ENCODE measurements at places on chromosomes 7 and 10. TPM values are rescaled to one million over a fixed set of nuclear protein-coding genes. Genes with fewer than 3 reads are reported as not detected.

DNA sequence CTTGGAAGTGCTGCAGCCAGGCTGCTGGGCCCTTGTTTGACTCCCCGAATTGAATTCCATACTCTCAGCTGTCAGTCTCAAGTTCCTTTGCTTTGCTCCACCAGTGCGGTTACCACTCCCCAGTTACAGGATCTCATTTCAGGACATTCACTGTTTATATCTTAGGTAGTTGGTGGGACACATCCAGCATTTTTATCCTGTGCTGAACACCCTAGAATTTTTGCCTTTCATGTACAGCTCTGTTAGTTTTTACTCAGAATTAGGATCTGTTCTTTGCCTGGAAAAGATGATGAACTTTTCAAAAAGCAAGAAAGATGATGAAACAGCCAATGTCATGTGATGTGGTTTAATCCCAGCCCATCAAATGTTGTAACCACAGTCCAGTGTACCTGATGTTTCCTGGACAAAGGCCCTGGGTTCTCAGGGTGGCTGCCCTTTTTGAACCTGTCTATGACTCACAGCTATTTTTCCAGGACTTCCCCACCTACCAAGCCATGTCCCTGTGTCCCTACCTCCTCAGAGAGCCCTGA lies 149.7 kb downstream of the NOC3L start:
- no peak for DNase-seq

GRCh38 chr10:126671402-126671975 lies 996 bp upstream of the C10orf90 start:
- no peak for DNase-seq

- peak; percentile 35 for DNase-seq
These were observed 14.8 kb downstream of the TRPV6 start for GRCh38 chr7:142870566-142871259.

- no peak for DNase-seq
These were observed 1083.1 kb downstream of the KCNMA1 start for GRCh38 chr10:76554478-76554877.

GRCh38 chr10:13536674-13537366 lies 8.0 kb upstream of the BEND7 start:
- DNase-seq, result peak; percentile 85

DNA sequence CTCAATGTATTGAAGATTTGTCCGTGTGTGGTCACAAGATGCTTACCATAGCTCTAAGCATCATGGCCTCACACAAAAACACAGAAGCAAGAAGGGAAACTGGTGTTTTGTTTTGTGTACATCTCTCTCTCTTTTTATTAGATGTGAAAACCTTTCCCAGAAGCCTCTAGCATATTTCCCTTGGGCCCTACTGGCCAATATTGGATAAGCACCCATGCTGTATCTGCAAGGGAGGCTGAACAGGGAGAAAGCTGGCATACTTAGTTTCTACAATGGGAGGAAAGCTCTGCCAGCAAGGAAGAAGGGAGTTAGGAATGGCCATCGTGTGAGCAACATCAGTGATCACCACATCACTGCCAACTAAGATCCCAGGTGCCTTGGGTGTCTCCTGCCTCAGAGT lies 9.6 kb upstream of the NAMPT start:
- DNase-seq, result no peak

GRCh38 chr10:15120523-15120922 lies 23.4 kb downstream of the RPP38 start:
- DNase-seq, result no peak

DNA sequence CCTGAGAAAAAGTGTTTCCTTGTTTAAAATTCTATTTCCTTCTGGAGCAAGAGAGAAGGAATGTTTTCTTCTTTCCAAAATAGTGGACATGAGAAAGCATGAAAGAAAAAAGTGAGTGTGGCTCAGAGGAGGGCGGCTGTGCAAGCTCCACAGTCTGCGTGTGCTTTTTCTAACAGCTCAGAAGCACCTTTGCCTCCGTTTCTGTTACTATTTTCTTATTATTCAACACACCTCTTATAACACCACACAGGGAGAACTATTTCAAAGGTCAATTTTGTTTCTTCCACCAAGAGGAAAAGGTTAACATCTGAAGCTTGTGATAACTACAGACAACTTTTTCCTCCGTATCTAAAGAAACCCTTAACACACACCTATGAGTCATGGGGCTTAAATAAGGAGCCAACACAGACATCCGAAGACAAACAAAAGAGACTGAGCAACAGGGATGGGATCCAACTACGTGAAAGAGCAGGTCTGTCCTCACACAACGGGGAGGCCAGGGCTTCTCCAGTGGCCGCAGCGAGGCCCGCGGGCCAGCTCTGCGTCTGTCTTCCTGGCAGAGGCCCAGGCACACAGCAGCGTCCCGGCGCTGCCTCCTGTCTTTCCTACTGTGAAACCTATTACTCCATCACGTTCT lies 36.2 kb upstream of the NCAPG2 start:
- DNase-seq, result no peak

DNA sequence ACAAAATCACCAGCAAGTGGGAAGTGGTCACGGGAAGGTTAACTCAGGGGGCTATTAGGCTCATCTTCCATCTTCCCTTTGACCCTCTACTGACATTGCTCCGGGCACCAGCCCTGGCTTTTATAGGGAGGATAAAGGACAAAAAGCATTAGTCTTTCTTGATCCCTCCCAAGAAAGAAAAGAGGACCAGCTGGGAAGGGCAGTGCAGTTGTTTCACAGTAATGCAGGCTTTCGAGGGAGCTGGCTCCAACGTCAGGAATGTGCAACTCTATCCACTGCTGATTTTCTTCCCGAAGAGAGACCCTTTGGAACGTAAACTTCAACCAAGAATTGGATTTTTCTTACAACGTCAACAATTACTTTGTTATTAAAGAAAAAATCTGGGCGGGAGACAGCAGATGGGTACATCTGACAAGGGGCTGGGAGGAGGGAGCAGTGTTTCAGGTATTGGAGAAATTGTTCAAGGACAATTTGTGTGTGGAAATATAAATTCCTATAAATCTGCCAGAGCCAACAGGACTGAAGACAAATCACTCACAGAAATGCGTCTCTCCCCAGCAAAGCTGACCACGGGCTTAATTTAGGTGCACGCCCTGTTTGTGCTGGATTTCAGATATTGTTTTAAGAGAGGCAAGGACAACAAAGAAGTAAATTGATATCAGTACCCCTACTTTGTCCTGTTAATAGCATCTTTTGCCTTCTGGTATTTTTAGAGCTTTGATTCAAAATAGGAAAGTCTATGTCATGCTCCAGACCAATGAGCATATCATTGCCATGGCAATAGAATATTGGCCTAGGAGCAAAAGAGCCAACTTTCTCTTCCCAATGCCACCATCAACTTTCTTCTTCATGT lies 23.4 kb upstream of the ARID5B start:
- no peak for DNase-seq

DNA sequence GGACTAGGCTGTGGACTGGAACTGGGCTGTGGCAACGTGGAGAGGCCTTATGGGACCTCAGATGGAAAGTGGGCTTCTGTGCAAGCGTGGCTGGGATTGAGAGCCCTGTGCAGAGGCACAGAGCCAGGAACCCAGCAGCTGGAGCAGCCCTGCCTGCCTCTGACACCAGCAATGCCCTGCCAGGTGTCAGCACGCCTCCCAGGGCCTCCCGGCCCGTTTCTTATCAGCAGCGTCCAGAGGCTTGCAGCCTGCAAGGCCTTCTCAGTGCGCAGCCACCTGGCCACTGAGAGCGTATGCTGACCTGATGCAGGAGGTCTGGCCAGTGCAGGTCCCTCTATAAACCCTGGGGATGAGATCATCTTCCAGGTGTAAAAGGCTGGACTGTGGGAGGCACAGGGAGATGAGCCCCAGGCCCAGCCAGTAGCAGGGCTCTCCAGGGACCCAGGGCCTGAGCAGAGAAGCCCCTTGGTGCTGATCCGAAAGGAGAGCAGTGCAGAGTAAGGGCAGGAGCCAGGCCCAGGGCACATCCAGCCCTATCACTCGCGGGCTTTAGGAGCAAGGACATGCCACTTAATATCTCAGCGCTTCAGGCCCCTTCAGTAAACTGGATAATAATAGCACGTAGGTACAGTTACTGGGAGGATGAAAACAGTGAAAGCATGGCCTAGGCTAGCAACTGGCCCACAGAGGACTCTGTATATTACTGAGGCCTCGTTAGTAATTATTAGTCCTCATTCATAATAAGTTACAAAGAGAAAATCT lies 38.8 kb upstream of the ANTXRL start:
- no peak for DNase-seq

DNA sequence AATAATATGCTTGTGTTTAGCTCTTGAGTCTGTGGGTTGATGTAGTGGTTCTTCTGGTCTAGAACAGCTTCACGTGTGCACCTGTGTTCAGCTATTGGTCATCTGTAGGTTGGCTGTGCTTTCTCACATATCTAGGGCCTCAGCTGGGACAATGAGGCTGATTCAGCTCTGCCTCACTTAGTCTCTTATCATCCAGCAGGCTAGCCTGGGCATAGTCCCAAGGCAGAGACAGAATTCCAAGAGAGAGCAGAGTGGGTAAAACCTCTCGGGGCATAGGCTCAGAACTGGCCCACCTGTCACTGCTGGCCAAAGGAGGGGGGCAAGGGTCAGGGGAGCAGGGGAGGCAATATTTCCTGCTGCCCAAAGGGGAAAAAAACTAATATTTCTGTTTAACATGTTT lies 32.0 kb upstream of the MXI1 start:
- no peak for DNase-seq

DNA sequence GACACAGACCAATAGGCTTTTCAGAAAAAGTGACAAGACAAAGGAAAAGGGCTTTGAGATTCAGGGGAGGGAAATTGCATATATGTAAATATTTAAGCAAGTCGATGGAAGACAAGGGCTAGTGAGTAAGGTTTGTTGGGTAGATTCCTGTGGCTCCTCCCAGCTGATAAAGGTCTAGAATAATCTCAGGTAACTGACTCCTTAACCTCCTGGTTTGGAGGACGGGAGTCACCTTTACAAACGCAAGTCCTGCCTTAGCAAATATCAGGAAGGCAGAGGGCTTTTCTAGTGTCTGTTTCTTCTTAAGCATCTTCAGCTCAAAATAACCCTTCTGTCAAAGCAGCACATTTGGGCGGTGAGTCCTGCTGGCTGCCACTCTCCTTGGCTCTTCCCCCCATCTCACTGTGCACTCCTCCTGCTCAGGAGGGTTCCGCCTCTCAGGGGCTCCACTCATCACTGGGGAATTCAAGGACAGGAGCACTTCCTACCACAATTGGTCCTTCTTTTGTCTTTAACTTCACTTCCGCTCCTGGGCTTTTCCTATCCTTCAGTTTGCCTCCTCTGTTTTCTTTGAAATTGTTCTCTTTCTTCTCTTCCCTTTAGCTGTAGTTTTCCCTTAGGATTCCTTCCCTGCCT lies 496.3 kb upstream of the KLF6 start:
- no peak for DNase-seq

DNA sequence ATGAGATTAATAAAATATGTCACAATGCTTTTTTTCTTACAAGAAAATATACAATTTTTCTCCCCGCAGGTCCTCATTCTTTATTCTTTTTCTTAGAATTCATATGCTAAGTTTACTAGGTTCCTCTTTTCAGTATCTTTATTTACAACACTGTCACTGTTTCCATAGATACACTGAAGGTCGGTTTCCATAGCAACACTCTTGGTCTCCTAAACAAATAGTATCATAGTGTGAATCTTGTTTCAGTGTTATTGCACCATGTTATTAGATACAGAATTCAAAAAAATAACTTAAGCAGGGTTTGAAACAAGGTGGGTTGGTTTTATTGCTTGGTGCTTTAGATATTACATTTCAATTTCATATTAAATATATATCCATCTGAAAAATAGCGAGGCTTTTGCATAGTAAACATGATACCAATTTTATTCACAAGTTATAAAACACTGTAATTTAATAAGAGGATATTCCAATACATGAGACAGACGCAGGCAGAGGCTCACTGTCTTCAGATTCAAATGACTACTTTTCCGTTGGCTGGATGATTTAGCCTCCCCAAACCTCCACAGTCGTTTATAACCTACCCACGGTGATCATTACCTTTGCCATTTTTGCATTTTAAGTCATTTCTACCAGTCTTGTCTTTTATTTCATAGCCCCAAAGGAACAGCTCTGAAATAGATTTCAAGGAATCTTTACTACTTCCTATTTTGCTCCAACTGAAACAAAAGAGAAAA lies 88.9 kb upstream of the KLF6 start:
- no peak for DNase-seq

DNA sequence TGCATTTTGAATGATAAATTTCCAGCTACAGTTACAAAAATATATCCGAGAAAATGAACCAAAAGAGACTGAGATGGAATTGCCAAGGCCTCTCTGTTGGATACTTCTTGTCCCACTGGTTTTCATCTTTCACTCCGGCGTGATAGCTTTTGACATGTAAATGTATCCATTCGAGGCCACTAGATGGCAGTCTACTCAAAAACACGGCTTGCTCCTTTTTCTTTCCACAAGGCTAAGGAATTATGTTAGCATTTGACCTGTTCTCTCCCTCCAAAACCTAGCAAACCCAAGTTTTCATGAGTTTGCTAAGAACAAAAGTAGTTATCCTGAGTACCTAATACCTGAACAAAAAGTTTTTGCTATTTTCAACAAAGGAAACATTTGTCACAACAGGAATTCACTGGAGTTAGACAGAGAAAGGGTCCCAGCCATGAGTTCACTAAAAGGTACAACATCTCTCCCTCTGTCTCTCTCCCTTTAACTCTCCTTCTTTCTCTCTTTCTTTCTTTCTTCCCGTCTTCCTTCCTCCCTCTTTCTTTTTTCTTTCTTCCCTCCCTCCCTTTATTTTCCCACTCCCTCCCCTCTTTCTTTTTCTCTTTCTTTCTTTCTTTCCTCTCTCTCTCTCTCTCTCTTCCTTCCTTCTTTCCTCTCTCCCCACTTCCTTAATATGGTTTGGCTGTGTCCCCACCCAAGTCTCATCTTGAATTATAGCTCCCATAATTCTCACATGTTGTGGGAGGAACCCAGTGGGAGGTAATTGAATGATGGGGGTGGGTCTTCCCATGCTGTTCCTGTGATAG lies 207.9 kb upstream of the MYO3A start:
- peak; percentile 62 for DNase-seq

GRCh38 chr7:107779647-107780099 lies 23.4 kb downstream of the SLC26A3 start:
- peak; percentile 68 for DNase-seq

- no peak for DNase-seq
These were observed 99.4 kb downstream of the TPST1 start for GRCh38 chr7:66304536-66304935.

The LLCFC1 gene
- total RNA-seq, result not detected

The GPR85 gene
- not detected for total RNA-seq

The XPNPEP1 gene
- total RNA-seq, result 76.6 TPM

The CFAP69 gene
- 7.4 TPM for total RNA-seq

The CUBN gene
- total RNA-seq, result 4.6 TPM

The OR9A2 gene
- total RNA-seq, result not detected

The PRKCQ gene
- total RNA-seq, result 1.5 TPM

The STAG3 gene
- total RNA-seq, result 1.3 TPM

The OSBPL3 gene
- 45.1 TPM for total RNA-seq

The HDAC9 gene
- 0.27 TPM for total RNA-seq

The TACR2 gene
- total RNA-seq, result 0.57 TPM

The ZCWPW1 gene
- total RNA-seq, result 3.4 TPM
